CD4-positive, alpha-beta T cell treated with Interleukin-21 for 1 hour (primary cell): ENCODE measurements at places on chromosomes 6 and 20.

GRCh38 chr20:21344206-21344900 is 41.2 kb downstream of the XRN2 start:
- no peak for DNase-seq

GRCh38 chr6:113414511-113414910 is 442.6 kb upstream of the MARCKS start:
- no peak for DNase-seq

DNA sequence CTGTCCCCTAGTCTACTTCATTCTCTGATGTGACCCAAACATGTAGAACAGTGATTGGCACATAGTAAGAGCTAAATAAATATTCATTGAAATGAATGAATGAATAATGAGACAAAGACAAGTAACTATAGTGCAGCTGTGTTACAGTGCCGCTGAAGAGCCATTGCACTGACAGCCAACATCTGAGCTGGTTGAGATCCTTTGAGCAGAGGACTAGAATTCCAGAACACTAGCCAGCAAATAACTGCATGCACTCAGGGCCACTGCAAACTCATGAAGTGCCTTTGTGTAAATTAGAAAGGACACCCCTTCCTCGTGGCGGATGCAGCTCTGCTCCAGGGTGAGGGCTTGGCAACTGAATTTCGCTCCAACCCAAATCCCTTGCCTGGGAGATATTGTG is 230.3 kb upstream of the CDYL start:
- DNase-seq = no peak

- no peak for DNase-seq
Measured at GRCh38 chr6:133501675-133502270, 260.6 kb downstream of the EYA4 start.

DNA sequence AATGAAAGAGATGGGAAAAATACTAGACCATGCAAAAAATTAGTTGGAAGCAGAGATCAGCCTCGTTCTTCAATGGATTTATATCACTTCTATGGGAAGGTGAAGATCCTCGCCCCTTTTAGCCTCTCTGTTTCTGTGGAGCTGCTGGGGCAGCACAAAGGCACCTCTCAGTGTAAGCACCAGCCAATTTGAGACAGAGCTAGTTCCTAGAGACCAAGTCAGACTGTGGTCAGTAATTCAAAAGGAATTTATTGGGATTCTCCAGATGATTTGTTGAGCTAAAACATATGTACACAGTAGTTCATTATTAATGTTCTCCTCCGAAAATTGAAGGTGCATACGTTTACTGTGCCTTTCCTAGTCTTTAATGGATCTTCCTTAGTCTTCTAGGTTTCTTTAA is 42.4 kb downstream of the SCGN start:
- no peak for DNase-seq
